ENCODE measurements at places on chromosomes 4 and X.

- DNase-seq = no peak
Observed at GRCh38 chrX:130805903-130806302, 97.1 kb downstream of the ENOX2 start.

GRCh38 chr4:147287588-147287890 lies 193.4 kb upstream of the EDNRA start:
- DNase-seq = no peak

DNA sequence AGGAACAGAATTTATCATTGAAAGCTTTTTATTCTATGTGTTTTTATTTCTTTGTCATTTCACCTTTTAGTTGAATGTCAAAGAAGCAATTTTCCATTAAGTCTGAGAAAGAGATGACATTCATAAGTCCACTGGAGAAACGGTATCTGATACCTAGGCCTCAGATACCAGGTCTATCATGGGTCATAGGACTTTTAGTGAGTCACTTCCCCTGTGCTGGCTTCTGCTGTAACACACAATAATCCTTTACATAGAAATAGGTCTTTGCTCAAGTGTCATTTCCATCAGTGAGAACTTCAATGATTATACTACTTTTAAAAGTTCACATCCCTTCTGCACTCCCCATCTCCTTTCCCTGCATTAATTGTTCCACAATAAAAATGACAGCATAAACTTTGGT lies 125.5 kb upstream of the ARMCX2 start:
- DNase-seq = no peak

GRCh38 chr4:167379076-167379835 lies 145.0 kb upstream of the SPOCK3 start:
- no peak for DNase-seq

GRCh38 chr4:16707874-16708273 lies 190.6 kb downstream of the LDB2 start:
- no peak for DNase-seq
